Ureter (tissue), 1 donor: ENCODE measurements at places on chromosomes 12 and 14. TPM values are rescaled to one million over a fixed set of nuclear protein-coding genes. Genes with fewer than 3 reads are reported as not detected.

PTGDR gene
- total RNA-seq: 2.7 TPM

GPX2 gene
- total RNA-seq: 342 TPM

NTF3 gene
- 6.1 TPM for total RNA-seq

GPR68 gene
- 3.0 TPM for total RNA-seq

DNA sequence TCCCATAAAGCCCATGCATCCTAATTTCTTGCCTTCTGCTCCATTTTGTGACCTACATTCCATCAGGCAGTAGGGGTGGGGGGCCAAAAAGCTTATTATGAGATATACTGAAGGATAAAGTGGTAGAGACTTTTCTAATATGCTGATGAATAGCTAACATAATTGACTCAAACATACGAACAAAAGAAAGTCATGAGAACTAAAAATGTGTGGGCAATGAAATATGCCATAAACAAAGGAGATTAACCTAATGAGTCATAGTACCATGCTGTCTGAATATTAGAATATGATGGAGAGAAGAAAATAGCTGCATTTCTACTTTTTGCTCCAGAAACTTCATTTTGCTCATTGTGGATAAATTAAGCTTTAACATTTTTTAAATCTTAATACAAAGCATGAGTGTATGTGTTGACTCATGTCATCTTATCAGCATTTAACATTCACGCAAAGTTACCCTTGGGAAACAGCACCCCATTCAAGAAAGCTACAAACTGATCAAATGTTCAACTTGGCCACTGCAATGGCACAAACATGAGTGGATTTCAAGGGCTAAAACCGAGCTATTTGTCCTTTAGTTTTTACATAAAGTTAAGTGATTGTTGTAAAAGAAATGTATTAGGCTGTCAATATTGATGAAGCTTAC is 64.0 kb upstream of the DIO2 start:
- DNase-seq: no peak

DNA sequence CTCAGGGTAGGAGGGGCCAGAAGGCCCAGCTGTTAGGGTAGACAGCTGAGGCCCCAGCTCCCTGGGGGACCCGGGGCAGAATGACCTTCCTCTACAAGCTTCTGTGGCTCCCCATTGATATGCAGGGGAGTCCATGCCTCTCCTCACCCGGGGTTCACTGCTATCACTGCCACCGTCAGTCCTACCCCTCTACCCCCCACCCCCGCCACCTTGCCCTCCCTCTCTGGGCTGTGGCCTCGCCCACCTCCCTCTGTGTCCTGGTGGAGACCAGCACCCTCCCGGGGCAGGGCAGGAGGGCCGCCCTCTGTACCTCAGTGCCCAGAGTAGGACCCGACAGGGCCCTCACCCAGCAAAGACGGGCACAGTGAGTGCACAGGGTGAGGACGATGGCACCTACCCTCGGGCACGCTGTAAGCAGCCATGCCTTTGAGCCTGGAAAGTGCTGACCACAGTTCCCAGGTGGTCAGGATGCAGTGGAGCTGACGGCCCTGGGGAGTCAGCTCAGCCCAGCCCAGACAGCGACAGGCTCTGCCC is 88.4 kb upstream of the SFSWAP start:
- no peak for DNase-seq

DNA sequence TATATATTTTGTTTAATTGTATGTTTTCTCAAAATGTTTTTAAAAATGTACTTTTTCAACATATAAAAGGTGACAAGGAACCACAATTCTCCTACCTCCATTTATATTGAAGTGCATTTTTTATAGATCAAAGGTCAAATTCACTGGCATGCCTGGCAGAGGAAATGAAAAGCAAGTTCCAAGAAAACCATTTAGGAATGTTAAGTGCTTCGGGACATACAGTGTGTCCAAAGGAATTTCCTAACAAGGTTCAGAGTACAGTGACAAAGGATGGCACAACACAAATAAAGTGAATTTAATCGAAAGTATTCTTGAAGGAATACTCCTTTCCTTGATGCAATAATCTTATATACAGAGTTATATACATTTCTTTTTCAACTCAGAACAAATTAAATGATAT is 242.3 kb downstream of the CCER1 start:
- DNase-seq: no peak

GRCh38 chr12:126974779-126975178 is 1292.2 kb upstream of the TMEM132C start:
- DNase-seq: no peak

DNA sequence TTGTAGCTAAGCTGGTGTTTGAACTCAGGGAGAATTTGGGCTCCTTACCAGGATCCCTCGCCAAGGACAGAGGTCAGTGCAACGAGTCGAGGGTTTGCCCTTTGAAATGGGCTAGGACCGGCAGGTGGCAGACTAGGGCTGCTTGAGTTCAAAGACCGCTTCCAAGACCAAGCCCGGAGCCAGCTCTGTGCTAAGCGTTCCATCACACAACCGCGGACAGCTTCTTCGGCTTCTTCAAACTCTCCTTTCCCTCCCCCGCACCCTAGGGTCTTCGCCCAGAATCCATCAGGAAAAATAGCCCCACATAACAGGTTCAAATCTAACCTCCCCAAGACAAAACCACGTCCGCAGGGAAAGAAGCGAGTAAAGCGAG is 705 bp upstream of the FLVCR2 start:
- DNase-seq: peak; percentile 86

- no peak for DNase-seq
Observed at GRCh38 chr14:94317259-94317658, 5.9 kb downstream of the SERPINA6 start.

- no peak for DNase-seq
Observed at GRCh38 chr14:38762426-38762825, 340.6 kb downstream of the SEC23A start.

GRCh38 chr12:111792155-111792855 is 25.6 kb downstream of the ALDH2 start:
- no peak for DNase-seq

DNA sequence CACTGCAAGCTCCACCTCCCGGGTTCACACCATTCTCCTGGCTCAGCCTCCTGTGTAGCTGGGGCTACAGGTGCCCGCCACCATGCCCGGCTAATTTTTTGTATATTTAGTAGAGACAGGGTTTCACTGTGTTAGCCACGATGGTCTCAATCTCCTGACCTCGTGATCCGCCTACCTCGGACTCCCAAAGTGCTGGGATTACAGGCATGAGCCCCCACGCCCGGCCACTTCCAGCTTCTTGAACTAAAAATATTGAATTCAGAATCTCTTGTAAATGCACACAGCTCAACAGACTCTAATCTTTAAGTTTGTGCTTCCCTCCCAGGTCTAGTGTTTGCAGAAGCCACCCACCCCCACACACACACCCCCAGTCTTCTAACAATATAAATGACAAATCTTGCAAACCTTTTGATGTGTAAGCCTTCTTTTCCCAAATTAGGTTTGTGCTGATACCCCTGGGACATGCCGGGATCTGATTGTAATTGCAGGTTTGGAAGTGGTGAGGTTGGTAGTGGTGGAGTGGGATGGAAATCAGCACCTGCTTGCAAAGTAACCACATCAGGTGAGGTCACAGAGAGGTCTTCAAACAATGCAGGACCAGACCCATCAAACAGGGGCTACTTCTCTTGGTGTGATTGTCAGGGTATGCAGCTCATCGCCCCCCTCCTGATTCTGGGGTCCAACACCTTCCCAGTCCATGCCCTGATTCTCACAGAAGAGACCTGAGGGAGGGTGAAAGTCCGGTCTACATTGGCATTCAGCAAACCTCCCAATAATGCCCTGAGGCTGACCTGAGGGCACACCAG is 51.4 kb upstream of the GPR132 start:
- peak; percentile 26 for DNase-seq

DNA sequence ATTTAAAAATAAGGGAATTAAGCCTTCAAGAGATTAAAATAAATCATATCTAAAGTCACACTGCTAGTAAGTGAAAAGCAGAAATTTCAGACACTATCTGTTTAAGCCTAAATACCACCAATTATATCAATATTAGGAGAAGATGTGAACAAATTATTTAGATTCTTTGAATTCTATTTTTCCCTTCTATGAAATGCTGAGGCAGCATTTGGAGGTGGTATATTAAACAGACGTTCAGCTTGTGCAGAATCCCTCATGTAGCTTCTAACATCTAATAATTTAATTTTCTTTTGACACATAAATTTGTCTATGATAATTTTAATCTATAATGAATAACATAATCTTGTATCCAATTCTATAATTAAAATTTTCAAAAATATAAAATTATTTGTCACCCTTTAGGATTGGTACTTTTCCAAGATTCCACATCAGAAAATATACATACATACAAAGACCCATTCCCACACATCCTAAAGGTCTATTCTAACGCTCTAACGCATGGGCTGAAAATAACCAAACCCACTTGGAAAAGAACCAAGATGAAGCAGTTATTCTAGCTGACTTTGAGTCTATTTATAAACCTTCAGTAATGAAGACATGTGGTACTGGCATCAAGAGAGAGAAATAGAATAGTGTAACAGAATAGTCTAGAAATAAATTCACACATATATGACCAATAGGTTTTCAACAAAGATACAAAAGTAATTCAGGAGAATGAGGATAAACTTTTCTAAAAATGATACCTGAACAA is 751.8 kb downstream of the GALC start:
- DNase-seq: no peak
